ENCODE measurements at places on chromosomes 7 and 10.

DNA sequence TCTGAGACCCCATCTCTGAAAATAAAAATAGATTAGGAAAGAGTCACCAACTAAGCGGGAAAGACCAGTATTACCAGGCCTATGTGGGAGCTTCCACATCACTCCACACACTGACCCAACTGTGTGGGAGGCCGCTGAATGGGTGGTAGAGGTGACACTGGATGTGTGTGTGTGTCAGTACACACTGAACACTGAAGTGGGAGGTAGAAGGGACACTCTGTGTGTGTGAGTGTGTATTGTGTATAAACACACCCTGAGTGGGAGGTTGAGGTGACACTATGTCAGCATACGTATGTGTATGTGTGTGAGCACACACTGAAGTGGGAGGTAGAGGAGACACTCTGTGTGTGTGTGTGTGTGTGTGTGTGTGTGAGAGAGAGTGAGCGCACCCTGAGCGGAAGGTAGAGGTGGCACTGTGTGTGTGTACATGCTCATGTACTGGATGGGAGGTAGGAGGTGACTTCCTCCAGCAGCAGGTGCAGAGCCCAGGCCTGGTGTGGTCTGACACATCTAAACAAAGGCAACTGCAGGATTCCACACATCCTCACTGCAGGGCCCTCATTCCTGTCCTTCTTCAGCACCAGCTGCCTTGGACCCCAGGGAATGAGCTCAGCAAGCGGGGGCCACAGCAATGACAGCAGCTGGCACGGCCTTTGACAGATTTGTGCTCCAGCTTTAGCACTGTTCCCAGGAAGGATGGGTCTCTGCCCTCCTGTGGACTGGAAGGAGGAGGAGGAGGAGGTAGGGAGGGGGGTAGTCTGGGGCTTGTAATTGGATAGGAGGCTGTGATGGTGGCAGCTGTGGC is 26.5 kb upstream of the RBM20 start:
- DNase-seq: no peak

DNA sequence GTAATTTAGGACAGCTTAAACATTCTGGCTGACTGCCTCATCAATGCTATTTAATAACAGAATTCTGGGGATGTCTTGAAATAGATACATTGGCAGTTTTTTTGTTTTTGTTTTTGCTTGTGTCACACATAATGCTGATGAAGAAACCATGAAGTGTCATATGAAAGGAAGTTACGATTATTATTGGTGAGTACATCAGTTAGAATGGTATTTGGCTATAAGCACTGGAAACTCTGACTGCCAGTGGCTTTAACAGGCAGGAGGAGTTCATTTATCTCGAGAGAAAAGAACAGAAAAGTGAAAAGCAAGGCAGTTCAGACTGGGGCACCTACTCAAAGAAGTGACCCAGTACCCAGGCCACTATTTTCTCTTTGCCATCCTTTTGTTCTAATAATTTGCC is 18.1 kb downstream of the LSM8 start:
- no peak for DNase-seq

- no peak for DNase-seq
These were observed 12.2 kb downstream of the AIFM2 start for GRCh38 chr10:70120417-70120816.

GRCh38 chr7:108294595-108294994 is 161.6 kb downstream of the NRCAM start:
- no peak for DNase-seq

- no peak for DNase-seq
These were observed 181.3 kb downstream of the SNX10 start for GRCh38 chr7:26472971-26473370.

GRCh38 chr10:13813550-13813949 is 226.8 kb downstream of the PRPF18 start:
- no peak for DNase-seq

- no peak for DNase-seq
These were observed 25.0 kb downstream of the YKT6 start for GRCh38 chr7:44225566-44226395.

GRCh38 chr10:61757525-61758397 is 95.0 kb downstream of the CABCOCO1 start:
- DNase-seq: no peak

- DNase-seq: no peak
These were observed 129.8 kb upstream of the TNRC18 start for GRCh38 chr7:5553298-5553877.

GRCh38 chr10:70674560-70675495 is 2.5 kb downstream of the ADAMTS14 start:
- DNase-seq: no peak

DNA sequence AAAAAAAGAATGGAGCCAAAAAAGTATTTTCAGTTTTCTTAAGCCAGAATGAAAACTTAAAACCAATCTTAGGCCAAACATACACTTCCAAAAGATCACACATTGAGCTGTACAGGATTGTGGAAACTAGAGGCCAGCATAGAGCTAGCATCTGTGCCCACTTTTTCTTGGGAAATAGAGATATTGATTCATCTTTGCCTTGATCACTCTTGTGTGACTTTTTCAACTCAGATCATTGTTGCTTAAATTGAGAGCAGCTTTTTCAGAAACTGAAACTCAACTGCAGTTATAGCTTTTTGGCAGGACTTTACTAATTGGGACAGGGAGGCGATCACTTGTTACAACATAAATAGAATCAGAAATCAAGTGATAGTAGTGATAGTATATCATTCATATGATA is 132.2 kb downstream of the PRKG1 start:
- no peak for DNase-seq

GRCh38 chr10:70981936-70982335 is 93.6 kb upstream of the PCBD1 start:
- no peak for DNase-seq

DNA sequence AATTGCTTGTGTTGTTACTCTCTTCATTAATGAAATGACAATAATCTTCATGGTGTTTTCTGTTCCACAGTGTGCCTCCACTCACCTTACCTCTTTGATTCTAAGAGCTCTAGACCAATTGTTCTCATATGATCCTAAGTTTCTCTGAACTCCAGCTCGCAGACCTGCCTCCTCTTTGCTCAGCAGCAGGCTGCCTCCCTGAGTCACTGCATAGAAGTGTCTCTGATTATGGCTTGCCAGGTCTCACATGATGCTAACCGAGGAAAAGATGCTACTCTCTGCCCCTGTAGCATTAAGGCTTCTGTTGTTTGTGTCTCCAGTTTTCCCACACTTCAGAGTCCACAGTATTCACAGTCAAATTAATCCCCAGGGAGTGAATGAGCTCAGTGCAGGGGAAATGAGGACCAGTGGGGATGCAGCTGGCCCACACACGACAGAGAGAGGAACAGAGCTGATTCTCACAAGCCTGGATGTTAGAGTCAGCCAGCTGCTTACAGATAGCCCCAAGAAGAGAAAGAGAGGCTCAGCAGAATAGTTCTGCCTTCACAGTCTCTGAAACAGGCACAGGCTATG is 145.9 kb upstream of the EGR2 start:
- no peak for DNase-seq

GRCh38 chr7:29095631-29096445 is 50.5 kb downstream of the CPVL start:
- DNase-seq: no peak

DNA sequence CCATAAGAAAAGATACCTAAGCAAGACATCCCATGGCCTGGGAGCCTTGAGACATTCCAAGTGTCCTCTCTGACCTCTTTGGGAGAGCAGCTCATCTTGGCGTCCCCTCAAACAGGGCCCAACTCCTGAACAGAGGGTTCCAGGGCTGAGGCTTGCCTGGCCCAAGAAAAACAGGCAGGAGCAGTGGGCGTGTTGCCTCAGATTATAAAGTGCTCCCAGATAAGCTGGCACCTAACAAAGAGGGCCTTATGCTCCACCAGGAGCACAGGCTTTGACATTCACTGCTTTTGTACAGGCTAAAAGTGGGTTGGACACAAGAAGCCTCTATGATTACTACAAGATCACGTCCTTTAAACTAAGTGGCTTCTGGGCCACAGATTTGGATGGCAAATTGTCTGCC is 193.1 kb downstream of the FGFR2 start:
- no peak for DNase-seq

GRCh38 chr7:100509231-100509630 is 25.5 kb downstream of the NYAP1 start:
- DNase-seq: no peak

DNA sequence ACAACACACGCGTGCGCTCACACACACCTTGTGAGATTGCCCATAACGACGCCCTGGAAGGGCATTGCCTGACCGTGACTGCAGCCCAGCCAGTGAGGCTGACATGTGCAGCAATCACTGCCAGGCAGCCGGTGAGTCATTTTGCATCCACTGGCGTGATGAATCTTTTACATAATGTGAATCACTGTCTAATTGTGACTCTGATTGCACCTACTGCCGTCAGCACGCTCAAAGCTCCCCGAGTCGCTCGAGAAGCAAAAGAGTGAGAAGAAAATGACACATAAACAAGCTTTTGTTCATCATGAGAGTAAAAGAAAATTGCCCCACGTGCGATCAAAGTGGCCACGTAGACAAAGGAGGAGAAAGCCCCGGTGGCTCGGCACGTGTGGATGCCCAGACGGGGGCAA is 117.4 kb upstream of the PFKP start:
- DNase-seq: peak; percentile 90

DNA sequence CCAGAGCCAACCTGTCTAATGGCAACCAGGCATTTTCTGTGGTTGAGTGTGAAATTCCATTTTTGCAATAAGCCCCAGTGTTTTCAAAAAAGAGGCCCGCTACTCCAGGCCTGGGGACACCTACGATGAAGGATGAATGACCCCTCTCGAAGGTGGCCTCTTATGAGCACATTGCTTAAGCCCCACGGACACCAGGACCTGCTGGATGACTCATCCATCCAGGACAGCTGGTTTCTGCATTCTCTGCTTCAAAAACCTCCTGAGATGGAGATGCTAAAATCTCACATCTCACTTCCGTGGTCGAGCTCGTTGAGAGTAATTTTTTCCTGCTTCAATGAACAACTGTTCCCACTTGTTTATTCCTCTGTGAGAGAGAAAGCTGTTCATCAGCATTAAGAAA is 150.2 kb upstream of the FZD8 start:
- no peak for DNase-seq

DNA sequence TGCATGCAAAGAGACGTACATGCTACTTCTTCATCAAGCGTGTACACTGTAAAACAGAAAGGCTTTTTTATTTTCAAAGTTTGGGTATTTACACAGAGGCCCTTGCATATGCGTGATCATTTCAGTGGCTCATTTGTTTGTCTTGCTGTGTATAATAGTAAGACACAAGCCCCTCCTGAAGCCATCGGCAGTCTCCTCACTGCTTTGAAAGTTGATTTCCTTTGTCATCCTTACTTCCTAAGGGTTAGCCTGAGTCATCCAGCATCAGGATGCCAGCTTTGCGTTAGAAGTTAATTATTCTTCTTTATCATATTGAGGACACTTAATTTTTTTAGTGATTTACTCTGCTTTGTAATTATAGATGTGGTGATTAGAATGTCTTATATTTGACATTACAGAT is 72.5 kb upstream of the CTBP2 start:
- no peak for DNase-seq

GRCh38 chr10:125164421-125164820 is 4.1 kb upstream of the CTBP2 start:
- DNase-seq: no peak

DNA sequence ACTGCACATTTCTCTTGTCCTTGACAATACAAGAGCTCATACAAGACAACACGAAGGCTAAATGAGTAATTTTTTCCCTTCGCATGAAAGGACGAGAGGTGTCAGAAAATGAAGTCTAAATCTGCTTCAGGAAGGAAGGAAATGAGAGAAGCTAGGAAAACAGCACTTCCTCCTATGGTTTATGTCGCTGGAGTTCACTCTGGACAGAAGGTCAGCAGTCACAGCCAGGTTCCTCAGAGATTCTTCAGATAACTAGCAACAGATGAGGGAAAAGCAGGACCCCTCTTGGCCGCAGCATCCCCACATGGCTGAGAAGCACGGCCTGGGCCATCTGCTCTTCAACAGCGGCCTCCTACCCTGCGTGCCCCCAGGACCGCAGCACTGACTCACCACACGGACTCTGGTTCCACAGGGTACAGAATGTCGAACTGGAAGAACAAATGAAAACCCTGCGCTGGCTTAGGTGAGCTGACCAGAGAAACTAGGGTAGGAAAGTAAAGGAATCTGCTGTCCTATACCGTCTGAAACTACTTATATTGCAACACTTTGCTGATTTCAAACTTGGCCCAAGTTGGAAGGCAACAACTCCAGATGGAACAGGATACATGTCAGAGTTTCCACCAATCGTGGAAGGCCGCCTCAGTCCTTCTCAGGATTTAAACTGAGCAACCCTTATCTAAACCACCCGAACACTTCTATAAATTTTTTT is 26.3 kb downstream of the DNMBP start:
- no peak for DNase-seq

- no peak for DNase-seq
These were observed 10.8 kb downstream of the KCNH2 start for GRCh38 chr7:150967349-150967748.

DNA sequence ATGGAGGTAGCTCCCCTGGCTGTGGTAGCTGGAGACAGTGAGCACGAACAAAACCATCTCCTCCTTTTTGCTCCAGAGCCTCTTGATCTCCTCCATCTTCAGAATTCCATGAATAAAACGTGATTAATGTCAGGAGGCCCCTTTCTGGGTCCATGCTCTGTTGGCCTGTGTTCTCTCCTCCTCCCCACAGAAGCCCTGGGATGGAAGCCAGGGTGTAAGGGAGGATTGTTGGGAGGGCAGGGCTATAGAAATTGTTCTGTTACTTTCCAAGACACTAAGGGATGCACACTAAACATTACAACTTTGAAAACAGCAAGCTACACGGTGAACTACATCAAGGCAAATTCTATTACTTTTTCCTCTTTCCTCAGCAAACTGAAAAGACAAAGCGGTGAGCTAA is 96.3 kb downstream of the RNF216 start:
- DNase-seq: no peak

GRCh38 chr7:1460821-1461645 is 1.8 kb upstream of the MICALL2 start:
- no peak for DNase-seq

- no peak for DNase-seq
These were observed 201.0 kb upstream of the LYZL2 start for GRCh38 chr10:30830315-30831230.

- no peak for DNase-seq
These were observed 340.6 kb upstream of the ZMIZ1 start for GRCh38 chr10:78728176-78728575.

- no peak for DNase-seq
These were observed 1.5 kb upstream of the CALHM3 start for GRCh38 chr10:103480521-103480920.

Data from activated CD4-positive, alpha-beta T cell treated with anti-CD3 and anti-CD28 coated beads, Interleukin-10, Interleukin-2, amounts not matched to agents 100 ng/mL and 50 ng/mL, durations not matched to agents 16 hours and 8 hours (primary cell).